Keratinocyte (primary cell): ENCODE measurements at places on chromosomes 3 and 15.

- H3K4me1 ChIP-seq, result no peaks in the 10 kb centered on the region
- no peaks in the 10 kb centered on the region for H3K27me3 ChIP-seq
- no peak for DNase-seq
- no peak overlapping the region for H3K27ac ChIP-seq
Measured at GRCh38 chr15:39860200-39860599, 59.9 kb downstream of the GPR176 start.

- H3K4me1 ChIP-seq, result no peaks in the 10 kb centered on the region
- H3K27me3 ChIP-seq, result no peaks in the 10 kb centered on the region
- DNase-seq, result no peak
- no peaks in the 10 kb centered on the region for H3K36me3 ChIP-seq
- no peak overlapping the region for H3K4me3 ChIP-seq
- no peak overlapping the region for H3K27ac ChIP-seq
Measured at GRCh38 chr3:41893977-41894376, 67.9 kb downstream of the ULK4 start.

- H3K4me3 ChIP-seq, result peak overlapping the region; percentile 8
- peak overlapping the region; percentile 99 for H3K27ac ChIP-seq
- H3K4me1 ChIP-seq, result peaks cover 85% of the 10 kb centered on the region
- peaks cover 11% of the 10 kb centered on the region for H3K36me3 ChIP-seq
Measured at GRCh38 chr3:45123030-45123429, 23.1 kb downstream of the CDCP1 start.

GRCh38 chr3:54212723-54213122, 90.4 kb downstream of the CACNA2D3 start:
- no peaks in the 10 kb centered on the region for H3K36me3 ChIP-seq
- H3K4me3 ChIP-seq, result no peak overlapping the region
- no peak for DNase-seq
- no peaks in the 10 kb centered on the region for H3K4me1 ChIP-seq
- no peak overlapping the region for H3K27ac ChIP-seq
- no peaks in the 10 kb centered on the region for H3K27me3 ChIP-seq

GRCh38 chr3:119238363-119238762, 2.3 kb downstream of the B4GALT4 start:
- no peaks in the 10 kb centered on the region for H3K36me3 ChIP-seq
- DNase-seq, result no peak
- H3K4me1 ChIP-seq, result peaks cover 27% of the 10 kb centered on the region
- no peaks in the 10 kb centered on the region for H3K27me3 ChIP-seq
- H3K27ac ChIP-seq, result no peak overlapping the region
